ENCODE measurements at places on chromosomes 5 and 9. TPM values are rescaled to one million over a fixed set of nuclear protein-coding genes. Genes with fewer than 3 reads are reported as not detected.

DNA sequence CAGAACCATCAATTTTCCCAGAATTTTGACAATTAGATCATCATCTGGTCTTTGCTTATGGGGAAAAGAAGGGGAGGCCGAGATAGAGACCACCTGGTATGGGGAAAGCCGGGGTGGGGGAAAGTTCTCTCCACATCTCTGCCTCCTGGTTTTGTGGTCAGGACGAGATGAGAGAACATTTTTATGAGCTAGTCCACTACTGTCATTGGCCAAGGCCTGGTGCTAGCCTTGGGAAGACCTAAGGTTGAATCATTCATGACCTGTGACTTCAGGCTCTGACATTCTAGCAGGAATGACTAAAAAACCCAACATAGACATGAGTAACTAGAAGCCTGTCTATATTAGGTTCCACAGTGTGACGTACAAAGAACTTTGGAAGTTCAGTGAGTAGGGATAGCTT, 135.2 kb downstream of the PTTG1 start:
- H3K27me3 ChIP-seq, result no peaks in the 10 kb centered on the region
- peaks cover 8% of the 10 kb centered on the region for H3K4me1 ChIP-seq
- H3K36me3 ChIP-seq, result no peaks in the 10 kb centered on the region
- no peak overlapping the region for H3K27ac ChIP-seq
- DNase-seq, result no peak

DNA sequence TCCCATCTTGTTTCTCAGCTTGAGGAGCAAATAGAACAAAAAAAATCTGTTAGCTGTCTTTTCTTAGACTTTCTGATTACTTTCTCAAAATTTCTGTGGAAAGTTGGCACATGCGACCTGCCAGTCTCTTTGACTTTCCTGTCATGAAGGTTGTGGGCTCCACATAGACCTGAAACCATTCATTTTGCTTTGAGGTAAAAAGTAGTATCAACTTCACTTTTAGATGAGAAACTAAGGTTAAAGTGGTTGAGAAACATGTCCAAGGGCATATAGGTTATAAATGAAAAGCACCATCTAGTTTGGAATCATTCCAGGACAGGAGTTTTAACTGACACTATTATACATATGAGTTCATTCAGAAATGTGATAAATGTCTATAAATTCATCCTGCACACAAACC, 42.7 kb downstream of the ST8SIA4 start:
- DNase-seq, result no peak
- no peak overlapping the region for H3K27ac ChIP-seq
- H3K4me3 ChIP-seq, result no peak overlapping the region
- no peaks in the 10 kb centered on the region for H3K27me3 ChIP-seq

- H3K27ac ChIP-seq, result no peak overlapping the region
- H3K4me1 ChIP-seq, result peaks cover 30% of the 10 kb centered on the region
- H3K4me3 ChIP-seq, result no peak overlapping the region
- DNase-seq, result no peak
Measured at GRCh38 chr5:4233671-4234070, 638.0 kb downstream of the IRX1 start.

GRCh38 chr5:132256783-132257130, 739 bp upstream of the PDLIM4 start:
- H3K27me3 ChIP-seq, result peaks cover 19% of the 10 kb centered on the region
- H3K36me3 ChIP-seq, result no peaks in the 10 kb centered on the region
- peaks cover 13% of the 10 kb centered on the region for H3K4me1 ChIP-seq

Gene LURAP1L
- 0.77 TPM for total RNA-seq

- H3K27me3 ChIP-seq, result peaks cover 11% of the 10 kb centered on the region
- H3K4me3 ChIP-seq, result peak overlapping the region; percentile 59
- H3K4me1 ChIP-seq, result peaks cover 17% of the 10 kb centered on the region
Measured at GRCh38 chr5:60945813-60946187, 795 bp downstream of the NDUFAF2 start.

DNA sequence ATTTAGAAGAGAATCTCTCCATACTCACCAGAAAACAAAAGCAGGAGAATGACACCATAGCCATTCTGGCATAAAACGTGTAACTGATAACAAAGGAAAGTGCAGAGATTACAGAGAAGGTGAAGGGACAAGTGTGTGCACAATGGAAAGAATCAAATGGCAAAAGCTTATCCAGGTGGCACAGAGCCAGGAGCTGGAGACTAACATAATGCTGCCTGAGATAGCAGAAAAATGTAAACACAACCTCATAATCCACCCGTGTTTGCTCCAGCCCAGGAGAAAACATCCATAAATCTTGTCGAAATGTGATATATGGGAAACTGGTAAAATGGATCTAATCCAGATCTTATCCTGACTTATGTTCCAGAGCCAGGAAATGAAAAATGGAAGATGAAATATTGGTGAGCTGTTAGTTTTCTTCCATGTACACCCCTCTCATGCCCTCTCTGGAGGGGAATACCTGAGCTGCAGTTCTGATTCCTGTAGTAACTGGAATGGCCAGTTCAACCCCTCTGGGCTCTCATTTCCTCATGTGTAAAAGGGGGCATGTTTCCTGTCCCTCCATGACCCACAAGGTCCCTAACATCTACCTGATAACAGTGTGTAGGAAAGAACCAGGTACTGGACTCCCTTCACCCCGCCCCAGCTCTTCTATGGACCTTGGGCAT, 212.3 kb upstream of the DAPK1 start:
- H3K27me3 ChIP-seq, result no peaks in the 10 kb centered on the region
- no peaks in the 10 kb centered on the region for H3K36me3 ChIP-seq
- no peaks in the 10 kb centered on the region for H3K4me1 ChIP-seq
- H3K4me3 ChIP-seq, result no peak overlapping the region

- peak within 1 kb of the TSS; percentile 63 for H3K4me3 ChIP-seq
- H3K27me3 ChIP-seq, result peaks cover 29% of the 10 kb centered on the region
- H3K4me1 ChIP-seq, result peaks cover 17% of the 10 kb centered on the region
- DNase-seq, result peak; percentile 78
Measured at GRCh38 chr9:124776954-124777648, at the start of gene OLFML2A. OLFML2A (plus strand) TSS chr9:124777133; CDS start chr9:124777271, 138 bp downstream.

- H3K4me1 ChIP-seq, result no peaks in the 10 kb centered on the region
- H3K4me3 ChIP-seq, result no peak overlapping the region
- H3K36me3 ChIP-seq, result no peaks in the 10 kb centered on the region
- no peaks in the 10 kb centered on the region for H3K27me3 ChIP-seq
- no peak overlapping the region for H3K27ac ChIP-seq
Measured at GRCh38 chr5:14512574-14512973, 69.0 kb upstream of the OTULINL start.

- no peak for DNase-seq
- H3K27ac ChIP-seq, result no peak overlapping the region
- no peak overlapping the region for H3K4me3 ChIP-seq
- no peaks in the 10 kb centered on the region for H3K27me3 ChIP-seq
- no peaks in the 10 kb centered on the region for H3K36me3 ChIP-seq
Measured at GRCh38 chr9:136584401-136584932, 38.6 kb upstream of the NOTCH1 start.

Gene SMC5
- total RNA-seq, result 63.1 TPM

Gene IL9
- total RNA-seq, result not detected

GRCh38 chr5:16603701-16604100, 13.1 kb downstream of the RETREG1 start:
- no peak overlapping the region for H3K4me3 ChIP-seq
- no peak overlapping the region for H3K27ac ChIP-seq
- H3K4me1 ChIP-seq, result peaks cover 9% of the 10 kb centered on the region
- H3K36me3 ChIP-seq, result no peaks in the 10 kb centered on the region
- no peaks in the 10 kb centered on the region for H3K27me3 ChIP-seq
- DNase-seq, result no peak

GRCh38 chr9:19484699-19485098, 75.9 kb downstream of the ACER2 start:
- no peaks in the 10 kb centered on the region for H3K4me1 ChIP-seq
- no peaks in the 10 kb centered on the region for H3K36me3 ChIP-seq
- no peak for DNase-seq
- H3K27me3 ChIP-seq, result no peaks in the 10 kb centered on the region

DNA sequence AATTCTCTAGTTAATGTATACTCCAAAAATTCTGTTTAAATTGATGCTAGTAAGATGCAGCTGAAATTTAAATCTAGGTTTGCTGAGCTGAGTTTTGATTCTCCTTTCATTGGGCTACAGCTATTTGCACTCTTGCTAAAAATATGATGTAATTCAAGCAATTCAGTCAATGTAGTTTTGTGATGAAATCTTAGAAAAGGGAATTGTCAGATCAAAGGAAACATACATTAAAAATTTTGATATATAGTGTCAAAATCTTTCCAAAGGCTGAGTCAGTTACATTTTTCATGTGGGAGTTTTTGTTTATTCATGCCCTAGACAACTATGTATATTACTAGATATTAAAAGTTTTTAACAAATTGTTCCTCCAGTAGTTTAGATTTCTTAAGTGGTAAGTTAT, 334.9 kb upstream of the DAB2 start:
- no peak for DNase-seq
- H3K4me1 ChIP-seq, result no peaks in the 10 kb centered on the region
- no peak overlapping the region for H3K27ac ChIP-seq
- H3K36me3 ChIP-seq, result no peaks in the 10 kb centered on the region
- no peaks in the 10 kb centered on the region for H3K27me3 ChIP-seq
- H3K4me3 ChIP-seq, result no peak overlapping the region

DNA sequence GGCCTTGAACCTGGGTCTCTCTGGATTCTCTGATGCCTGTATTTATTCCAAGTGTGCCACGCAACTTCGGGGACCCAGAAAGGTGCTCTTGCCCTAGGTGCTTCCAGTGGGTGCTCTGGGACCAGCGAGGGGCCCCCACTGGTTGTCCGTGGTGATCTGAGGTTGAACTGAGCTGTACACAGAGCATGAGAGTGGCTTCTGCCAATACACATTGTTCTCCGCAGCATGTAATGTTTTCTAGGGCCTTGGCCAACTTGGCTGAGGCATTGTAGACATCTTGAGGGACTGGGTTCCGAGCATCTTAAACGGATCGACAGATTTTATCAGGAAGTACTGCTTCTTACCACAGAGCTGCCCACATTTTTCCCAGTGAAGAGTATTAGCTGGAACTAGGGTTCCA, 117.9 kb downstream of the MTX3 start:
- no peak for DNase-seq
- no peaks in the 10 kb centered on the region for H3K27me3 ChIP-seq
- H3K4me1 ChIP-seq, result no peaks in the 10 kb centered on the region
- no peaks in the 10 kb centered on the region for H3K36me3 ChIP-seq

DNA sequence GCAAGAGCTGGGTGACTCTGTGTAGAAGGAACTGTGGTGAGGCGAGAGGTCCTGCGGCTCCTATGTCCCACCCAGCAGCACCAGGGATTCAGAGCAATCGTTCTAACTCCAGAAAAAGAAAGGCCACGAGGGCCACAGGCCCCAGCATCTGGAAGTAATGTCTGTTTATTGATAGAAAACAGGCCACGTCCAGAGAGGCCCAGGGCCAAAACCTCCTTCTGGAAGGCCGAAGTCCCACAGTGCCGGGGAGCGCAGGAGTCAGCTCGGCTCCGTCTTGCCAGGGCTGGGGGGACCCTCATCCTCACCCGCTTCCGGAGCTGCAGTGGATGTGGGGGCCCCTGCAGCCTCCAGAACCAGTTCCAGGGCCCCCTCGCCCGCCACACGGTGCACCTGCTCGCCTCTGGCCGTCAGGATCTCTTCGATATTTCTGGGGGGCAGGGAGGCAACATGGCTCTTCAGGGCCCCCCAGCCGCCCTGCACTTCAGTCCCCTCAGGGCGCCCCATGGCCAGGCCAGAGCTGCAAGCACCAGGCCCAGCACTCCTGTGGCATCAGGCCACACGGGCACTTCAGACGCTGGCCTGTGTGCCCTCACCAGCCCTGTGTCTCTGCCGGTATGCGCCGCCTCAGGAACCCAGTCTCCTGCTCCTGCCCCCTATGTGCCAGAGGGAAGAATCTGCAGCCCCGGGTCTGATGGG, 1.6 kb downstream of the DNLZ start:
- H3K4me1 ChIP-seq, result no peaks in the 10 kb centered on the region
- H3K36me3 ChIP-seq, result no peaks in the 10 kb centered on the region
- DNase-seq, result no peak
- H3K27me3 ChIP-seq, result no peaks in the 10 kb centered on the region
- no peak overlapping the region for H3K4me3 ChIP-seq

DNA sequence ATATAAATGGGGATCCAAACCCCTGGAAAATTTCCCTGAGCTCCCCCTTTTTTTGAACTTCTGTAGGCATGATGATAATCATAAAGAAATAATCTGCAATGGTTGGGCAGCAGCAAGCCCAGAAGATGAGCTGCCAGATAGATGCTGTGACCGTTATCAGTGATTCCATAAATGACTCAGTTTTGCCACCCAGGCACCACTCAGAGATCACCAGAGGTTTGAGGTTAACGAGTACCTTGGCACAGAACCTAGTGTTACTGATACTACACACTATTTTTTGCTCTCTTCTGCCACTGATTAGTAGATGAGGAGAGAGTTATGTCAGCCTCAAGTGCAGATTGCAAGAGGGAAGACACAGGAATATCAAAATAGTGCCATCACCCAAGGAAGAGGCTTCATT, 199.3 kb upstream of the PTGER4 start:
- no peaks in the 10 kb centered on the region for H3K27me3 ChIP-seq
- no peak overlapping the region for H3K4me3 ChIP-seq
- no peaks in the 10 kb centered on the region for H3K4me1 ChIP-seq
- H3K36me3 ChIP-seq, result no peaks in the 10 kb centered on the region
- H3K27ac ChIP-seq, result no peak overlapping the region

Gene APBA1
- 3.4 TPM for total RNA-seq

Gene SAXO1
- 0.15 TPM for total RNA-seq

DNA sequence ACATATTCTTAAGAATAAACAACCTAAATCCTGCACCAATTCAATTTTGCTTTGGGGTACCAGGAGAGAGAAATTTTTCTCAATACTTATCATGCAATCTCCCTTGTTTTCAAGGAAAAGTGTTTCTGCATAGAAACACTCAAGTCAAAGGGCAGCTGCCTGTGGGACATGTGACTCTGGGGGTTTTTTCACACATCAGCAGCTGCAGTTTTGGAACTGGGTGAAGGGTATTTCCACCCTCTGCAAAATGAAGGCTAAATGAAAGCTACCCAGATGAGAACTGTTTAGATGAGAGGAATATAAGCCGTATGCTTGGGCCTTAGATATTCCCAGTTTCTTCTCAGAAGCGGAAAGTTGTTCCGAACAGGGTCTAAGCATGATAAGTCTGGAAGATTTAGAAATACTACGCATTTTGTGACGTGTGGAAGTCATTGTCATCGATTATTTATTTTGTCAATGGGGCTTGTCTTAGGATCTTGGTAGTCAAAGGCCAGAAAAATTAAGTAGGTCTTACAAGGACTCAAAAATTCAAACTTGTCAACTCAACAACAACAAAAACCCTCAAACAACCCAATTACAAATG, 64.3 kb upstream of the BOD1 start:
- H3K27ac ChIP-seq, result no peak overlapping the region
- no peak overlapping the region for H3K4me3 ChIP-seq
- no peaks in the 10 kb centered on the region for H3K4me1 ChIP-seq
- H3K27me3 ChIP-seq, result no peaks in the 10 kb centered on the region

Gene CORO2A
- 2.4 TPM for total RNA-seq

DNA sequence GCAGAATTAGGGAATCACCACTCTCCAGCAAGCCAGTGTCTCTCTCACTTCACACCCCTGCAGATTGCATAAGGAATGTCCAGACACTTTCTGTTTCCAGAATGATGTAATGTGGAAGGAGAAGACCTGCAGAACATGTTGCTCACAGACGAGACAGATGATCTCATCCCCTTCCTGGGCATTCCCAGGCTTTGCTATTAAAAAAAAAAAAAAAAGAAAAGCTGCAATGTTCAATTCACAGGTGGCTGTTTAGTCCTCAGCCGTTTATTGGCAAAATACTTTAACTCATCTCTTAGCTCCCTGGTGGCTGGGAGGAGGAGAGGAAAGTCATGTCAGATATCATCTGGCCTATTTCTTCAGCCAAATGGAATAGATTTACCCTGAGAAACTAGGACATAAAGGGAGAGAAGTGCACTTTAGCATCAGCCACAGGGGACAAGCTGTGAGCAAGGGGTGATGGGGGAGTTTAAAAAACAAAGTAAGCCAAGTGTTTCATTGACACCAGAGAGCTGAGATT, 95.9 kb upstream of the TNC start:
- no peak for DNase-seq
- no peak overlapping the region for H3K27ac ChIP-seq
- H3K4me1 ChIP-seq, result no peaks in the 10 kb centered on the region
